Pericardium fibroblast (primary cell): ENCODE measurements at places on chromosomes 4 and X. TPM values are rescaled to one million over a fixed set of nuclear protein-coding genes. Genes with fewer than 3 reads are reported as not detected.

Gene LINC00632
- 24.2 and 36.3 TPM in 2 replicates for total RNA-seq

Gene VGLL1
- total RNA-seq, result not detected in 2 replicates

Gene SLC4A4
- 1.9 and 5.5 TPM in 2 replicates for total RNA-seq

Gene DIPK2B
- total RNA-seq, result 0.09 TPM in 1 of 2 replicates, not detected in the other

Gene RAB39B
- total RNA-seq, result 0.35 and 1.8 TPM in 2 replicates

Gene RNF150
- 9.0 and 10.3 TPM in 2 replicates for total RNA-seq

Gene USP17L25
- not detected in 2 replicates for total RNA-seq

Gene PPP1R3F
- total RNA-seq, result 6.0 and 16.3 TPM in 2 replicates

Gene MAP7D2
- 0.09 and 0.35 TPM in 2 replicates for total RNA-seq

Gene NLGN4X
- total RNA-seq, result 1.1 and 1.3 TPM in 2 replicates

Gene RAB9B
- 0.23 and 1.1 TPM in 2 replicates for total RNA-seq

Gene NOX1
- 0.47 TPM in 1 of 2 replicates, not detected in the other for total RNA-seq

Gene UTP3
- total RNA-seq, result 13.9 and 16.8 TPM in 2 replicates

Gene FGF13
- total RNA-seq, result 0.35 and 2.0 TPM in 2 replicates

Gene KIF4A
- total RNA-seq, result 0.35 and 1.5 TPM in 2 replicates

Gene FSTL5
- not detected in 2 replicates for total RNA-seq

Gene EREG
- total RNA-seq, result under 0.01 and 0.12 TPM in 2 replicates

Gene ZIC3
- total RNA-seq, result not detected in 2 replicates

Gene SULT1E1
- total RNA-seq, result 47.0 and 125 TPM in 2 replicates

Gene SOX3
- not detected in 2 replicates for total RNA-seq

Gene SUPT20HL1
- not detected in 2 replicates for total RNA-seq

Gene XG
- total RNA-seq, result under 0.01 and 3.0 TPM in 2 replicates

Gene KLF8
- 0.09 and 0.12 TPM in 2 replicates for total RNA-seq

Gene FAM13A
- 10.5 and 21.2 TPM in 2 replicates for total RNA-seq

Gene GCNA
- 1.4 and 4.3 TPM in 2 replicates for total RNA-seq

Gene TMEM31
- total RNA-seq, result not detected in 2 replicates

Gene CPZ
- 24.6 and 38.3 TPM in 2 replicates for total RNA-seq

Gene SPANXB1
- not detected in 2 replicates for total RNA-seq

Gene IL2
- total RNA-seq, result not detected in 2 replicates

Gene UGT2B10
- not detected in 2 replicates for total RNA-seq

Gene CT45A2
- total RNA-seq, result not detected in 2 replicates

Gene RASL11B
- 0.93 and 6.4 TPM in 2 replicates for total RNA-seq

Gene BEX1
- total RNA-seq, result 3.2 TPM in 1 of 2 replicates, not detected in the other

Gene TGIF2LX
- total RNA-seq, result not detected in 2 replicates

Gene PAGE2
- not detected in 2 replicates for total RNA-seq

Gene OPRPN
- total RNA-seq, result not detected in 2 replicates

Gene MAGEA2
- not detected in 2 replicates for total RNA-seq

Gene TENM3
- 9.1 and 47.3 TPM in 2 replicates for total RNA-seq

Gene SPANXA1
- total RNA-seq, result not detected in 2 replicates

Gene EPHA5
- 0.34 and 2.5 TPM in 2 replicates for total RNA-seq

Gene CCKAR
- not detected in 2 replicates for total RNA-seq

Gene PDGFC
- 23.0 and 30.5 TPM in 2 replicates for total RNA-seq

Gene GAGE12E
- total RNA-seq, result not detected in 2 replicates

Gene COL4A6
- total RNA-seq, result 1.3 and 3.5 TPM in 2 replicates

Gene OPHN1
- total RNA-seq, result 1.4 and 1.6 TPM in 2 replicates

Gene EMCN
- 1.4 TPM in 1 of 2 replicates, not detected in the other for total RNA-seq

Gene VSIG4
- not detected in 2 replicates for total RNA-seq

Gene FAM184B
- total RNA-seq, result 0.12 TPM in 1 of 2 replicates, not detected in the other

Gene C4orf46
- total RNA-seq, result 9.4 and 10.5 TPM in 2 replicates

Gene F9
- total RNA-seq, result not detected in 2 replicates

Gene PTPN13
- total RNA-seq, result 12.6 and 25.3 TPM in 2 replicates
